CD4-positive, alpha-beta T cell treated with Interleukin-10 for 1 hour (primary cell): ENCODE measurements at places on chromosomes 11 and 22.

DNA sequence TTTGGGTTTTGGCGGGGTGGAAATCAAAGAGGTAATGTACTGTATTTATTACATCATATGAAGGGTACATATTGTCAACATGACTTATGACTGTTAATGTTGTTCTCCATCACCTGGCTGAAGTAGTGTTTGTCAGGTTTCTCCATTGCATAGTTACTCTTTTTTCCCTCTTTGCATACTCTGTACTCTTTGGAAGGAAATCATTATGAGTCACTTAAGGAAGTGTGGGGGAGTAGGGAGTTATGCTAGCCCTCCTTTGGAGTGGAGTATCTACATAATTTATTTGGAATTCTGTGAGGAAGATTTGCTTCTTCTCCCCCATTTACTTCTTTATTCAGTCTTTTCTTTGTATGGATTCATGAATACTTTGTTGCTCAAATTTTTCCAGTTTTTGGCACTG is 3.6 kb upstream of the PGR start:
- DNase-seq, result no peak

- DNase-seq, result no peak
These were observed 41.7 kb upstream of the SMTN start for GRCh38 chr22:31039393-31039792.

- DNase-seq, result no peak
These were observed 89.9 kb upstream of the AMOTL1 start for GRCh38 chr11:94678236-94678635.

DNA sequence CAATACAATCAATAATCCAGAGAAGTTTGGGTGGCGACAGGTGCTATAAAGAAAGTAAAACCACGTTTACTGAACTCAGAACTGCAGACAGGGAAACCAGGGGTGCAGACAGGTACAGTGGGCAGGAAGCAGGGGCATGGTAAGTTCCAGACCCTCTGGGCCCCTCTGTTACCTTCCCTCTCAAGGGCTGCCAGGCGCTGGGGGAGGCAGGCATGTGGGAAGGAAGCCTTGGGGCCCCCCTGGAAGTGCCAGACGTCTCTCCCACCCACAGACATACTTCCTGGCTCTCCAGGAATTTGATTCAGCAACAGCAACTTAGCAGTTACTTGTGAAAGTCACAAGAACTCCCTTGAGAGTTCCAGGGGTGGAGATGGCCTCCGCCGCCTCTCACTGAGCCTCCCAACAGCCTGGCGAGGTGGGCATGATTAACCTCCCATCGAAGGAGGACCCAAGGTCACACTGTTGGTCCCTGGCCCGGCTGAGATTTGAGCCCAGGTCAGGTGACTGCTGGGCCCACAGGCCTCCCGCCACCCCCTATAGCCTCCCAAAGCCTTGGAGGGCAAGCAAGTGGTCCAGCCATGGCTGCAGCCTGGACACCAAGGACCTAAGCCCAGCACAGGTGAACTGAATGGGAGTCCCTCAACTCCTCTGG is 14.1 kb upstream of the TSKU start:
- no peak for DNase-seq

GRCh38 chr22:17098379-17098819 is 13.6 kb downstream of the IL17RA start:
- DNase-seq, result peak; percentile 42

DNA sequence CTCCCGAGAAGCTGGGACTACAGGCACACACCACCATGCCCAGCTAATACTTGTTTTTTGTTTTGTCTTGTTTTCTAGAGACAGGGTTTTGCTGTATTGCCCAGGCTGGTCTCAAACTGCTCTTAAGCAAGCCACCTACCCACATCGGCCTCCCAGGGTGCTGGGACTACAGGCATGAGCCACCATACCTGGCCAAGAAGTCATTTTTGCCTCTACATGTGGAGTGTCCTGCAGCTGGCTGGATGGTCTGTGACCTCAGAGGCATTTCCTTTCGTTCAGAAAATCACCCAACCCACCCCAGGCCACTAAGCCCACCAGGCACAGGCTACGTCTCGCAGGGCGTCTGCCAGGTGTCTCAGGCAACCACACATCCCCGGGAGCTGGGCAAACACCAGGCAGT is 12.8 kb downstream of the SHANK2 start:
- no peak for DNase-seq

- DNase-seq, result no peak
These were observed 65.6 kb downstream of the LDLRAD3 start for GRCh38 chr11:36009473-36009872.

DNA sequence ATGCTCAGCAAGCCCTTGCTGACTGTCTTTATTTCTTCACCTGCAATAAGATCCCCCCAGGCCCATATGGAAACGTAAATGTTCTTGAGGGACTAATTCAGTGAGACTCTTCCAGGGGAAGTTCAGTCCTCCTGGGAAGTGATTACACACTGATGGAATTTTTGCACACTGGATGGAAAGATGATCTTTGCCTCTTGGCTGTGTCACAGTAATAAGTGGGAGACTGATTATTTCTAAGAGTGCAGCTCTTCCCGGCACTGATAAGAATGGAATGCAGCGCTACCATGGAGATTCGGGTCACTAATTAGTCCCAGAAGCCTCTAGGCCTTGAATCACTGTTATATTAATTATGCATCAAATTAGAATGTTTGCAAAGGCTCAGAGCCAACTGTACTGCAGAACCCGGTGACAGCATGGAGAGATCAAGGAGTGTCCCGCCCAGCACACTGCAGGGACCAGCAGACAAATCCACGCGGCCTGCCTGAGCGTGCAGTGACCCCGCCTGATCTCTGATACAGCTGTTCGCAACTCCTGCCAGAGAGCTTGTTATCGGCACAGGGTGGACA is 178.3 kb downstream of the SNX19 start:
- no peak for DNase-seq

GRCh38 chr22:28557184-28557583 is 122.5 kb downstream of the TTC28 start:
- DNase-seq, result no peak

- peak; percentile 30 for DNase-seq
These were observed 816 bp upstream of the PLEKHA7 start for GRCh38 chr11:17014833-17015626.

DNA sequence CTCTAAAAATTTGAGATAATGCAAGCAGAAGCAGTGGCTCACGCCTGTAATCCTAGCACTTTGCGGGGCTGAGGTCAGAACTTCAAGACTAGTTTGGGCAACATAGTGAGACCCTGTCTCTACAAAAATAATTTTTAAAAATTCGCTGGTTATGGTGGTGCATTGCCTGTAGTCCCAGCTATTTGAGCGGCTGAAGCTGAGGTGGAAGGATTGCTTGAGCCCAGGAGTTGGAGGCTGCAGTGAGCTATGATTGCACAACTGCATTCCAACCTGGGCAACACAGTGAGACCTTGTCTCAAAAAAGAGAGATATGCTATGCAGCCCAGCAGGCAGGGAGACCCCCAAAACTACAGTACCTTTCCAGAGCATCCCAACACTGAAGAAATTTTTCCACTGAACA is 2.3 kb downstream of the CTSC start:
- no peak for DNase-seq

DNA sequence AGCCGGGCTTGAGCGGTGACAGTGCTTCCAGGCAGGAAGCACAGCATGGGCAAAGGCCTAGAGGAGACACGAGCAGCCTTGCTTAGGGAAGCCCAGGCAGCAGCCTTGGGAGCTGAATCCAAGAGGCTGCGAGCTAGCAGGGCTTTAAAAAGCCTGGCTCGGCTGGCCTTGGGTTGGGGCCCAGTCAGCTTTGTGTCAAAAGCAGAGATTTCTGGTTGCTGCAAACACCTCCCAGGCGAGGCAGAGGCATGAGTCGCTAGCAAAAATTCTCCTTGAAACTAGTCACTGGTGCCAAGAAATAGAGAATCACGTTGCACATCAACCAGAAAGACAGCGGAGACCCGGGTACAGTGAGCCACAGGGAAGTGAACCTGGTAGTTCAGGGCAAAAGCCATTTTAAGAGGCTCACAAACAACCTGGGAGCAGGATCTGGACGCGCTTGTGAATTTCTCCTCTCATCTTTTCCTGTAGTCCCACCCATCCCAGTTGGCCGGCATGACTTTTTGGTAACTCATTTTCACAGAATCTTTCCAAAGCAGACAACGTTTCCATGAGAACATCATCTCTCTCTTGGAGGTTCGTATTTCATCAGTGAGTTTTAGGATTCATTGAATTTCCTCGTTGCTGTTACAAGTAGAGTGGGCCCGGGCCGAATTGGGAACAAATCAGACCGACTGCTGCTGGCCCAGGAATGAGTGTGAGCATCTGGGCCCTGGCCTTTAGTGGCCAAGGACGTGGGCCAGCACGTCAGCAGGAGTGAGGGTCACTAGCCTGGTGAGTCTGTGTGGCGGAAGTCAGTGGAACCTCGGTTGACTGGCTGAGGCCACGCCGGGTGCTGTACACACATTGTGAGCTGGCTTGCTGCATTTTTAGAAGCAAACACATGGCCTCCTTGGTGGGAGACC is 16.4 kb upstream of the FGF4 start:
- no peak for DNase-seq

DNA sequence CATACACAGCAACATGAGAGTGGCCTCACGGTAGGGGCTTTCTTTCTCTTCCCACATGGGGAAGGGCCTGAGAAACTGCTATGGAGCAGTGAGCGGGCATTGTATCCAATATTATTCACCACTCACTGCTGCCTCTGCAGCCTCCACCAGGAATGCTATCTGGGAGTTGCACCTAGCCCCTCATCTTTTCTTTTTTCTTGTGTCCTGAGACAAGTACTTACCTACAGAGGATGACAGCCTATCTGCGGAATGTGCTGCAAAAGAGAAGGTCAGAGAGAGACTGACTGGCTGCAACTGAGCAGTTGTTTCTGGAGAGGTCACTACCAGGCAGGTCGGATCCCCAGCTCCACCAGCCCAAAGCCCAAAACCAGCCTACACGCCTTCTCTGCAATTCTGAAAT is 52.1 kb upstream of the HTATIP2 start:
- no peak for DNase-seq

DNA sequence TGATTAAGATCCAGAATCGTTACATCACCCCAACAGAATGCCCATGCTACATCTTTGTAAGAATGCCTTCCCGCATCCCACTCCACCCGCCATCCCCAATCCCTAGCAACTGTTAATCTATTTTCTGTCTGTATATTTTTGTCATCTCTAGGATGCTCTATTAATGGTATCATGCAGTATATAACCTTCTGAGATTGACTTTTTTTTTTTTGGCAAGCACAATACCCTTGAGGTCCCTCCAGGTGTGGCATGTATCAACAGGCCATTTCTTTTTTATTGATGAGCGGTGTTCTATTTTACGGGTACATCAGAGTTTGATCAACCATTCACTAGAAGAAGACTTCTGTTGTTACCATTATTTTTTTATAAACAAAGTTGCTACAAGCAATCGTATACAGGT is 30.2 kb upstream of the SCN3B start:
- DNase-seq, result no peak

DNA sequence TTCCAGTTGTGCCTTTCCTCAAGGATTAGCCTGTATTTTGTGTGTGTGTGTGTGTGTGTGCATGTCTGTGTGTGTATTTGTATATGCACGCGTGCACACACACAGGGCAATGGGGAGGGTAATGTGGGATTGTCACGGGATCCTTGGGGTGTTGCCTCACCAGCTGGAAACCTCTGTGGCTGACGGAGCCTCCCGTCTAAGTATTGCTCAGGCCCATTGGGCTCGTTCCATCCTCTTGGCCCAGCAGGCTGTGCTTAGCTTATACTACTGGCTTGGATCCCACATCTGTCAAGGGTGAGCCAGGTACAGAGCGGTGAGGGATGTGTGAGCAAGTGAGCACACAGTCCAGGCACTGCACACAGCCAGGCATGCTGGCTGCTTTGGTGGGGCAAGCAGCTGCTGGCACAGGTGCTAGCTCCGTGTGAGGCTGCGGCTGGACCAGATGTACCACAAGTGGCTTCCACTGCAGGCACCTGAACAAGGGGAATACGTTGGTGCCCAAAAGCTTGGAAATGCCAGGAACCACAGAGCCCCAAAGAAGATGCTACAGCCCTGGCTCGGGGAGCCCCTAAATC is 462.8 kb downstream of the NELL1 start:
- no peak for DNase-seq

DNA sequence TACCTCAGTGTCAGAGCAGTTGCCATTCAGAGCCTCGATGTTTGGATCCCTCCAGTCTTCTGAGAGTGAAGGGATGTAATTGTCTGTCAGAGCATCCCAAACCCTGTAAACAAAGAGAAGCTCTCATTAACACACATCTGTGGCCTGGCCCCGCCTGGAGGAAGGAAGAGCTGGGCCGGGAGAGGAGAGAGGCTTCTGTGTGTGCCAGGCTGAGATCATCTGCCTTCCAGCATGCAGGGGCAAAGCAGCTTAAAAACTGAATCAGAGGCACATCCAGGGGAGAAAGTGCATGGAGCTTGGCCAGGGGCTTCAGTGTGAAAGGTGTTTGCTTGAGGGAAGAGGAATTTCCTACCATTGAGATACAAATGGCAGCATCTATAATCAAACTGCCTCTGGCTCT is 14.5 kb downstream of the FEZ1 start:
- DNase-seq, result no peak

DNA sequence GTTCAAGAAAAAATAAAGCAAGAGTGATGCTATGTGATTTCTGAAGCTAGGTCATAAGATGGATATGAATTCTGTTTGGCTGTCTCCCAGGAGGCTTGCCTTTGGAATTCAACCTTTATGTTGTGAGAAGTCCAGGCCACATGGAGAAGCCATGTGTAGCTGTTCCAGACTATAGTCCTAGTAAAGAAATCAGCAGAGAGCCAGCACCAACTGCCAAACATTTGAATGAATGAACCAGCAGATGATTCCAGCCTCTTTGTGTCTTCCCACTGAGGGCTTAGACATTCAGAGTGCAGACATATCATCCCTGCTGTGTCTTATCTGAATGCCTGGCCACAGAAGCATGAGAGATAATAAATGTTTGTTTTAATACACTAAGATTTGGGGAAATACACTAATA is 1150.6 kb downstream of the DLG2 start:
- no peak for DNase-seq

DNA sequence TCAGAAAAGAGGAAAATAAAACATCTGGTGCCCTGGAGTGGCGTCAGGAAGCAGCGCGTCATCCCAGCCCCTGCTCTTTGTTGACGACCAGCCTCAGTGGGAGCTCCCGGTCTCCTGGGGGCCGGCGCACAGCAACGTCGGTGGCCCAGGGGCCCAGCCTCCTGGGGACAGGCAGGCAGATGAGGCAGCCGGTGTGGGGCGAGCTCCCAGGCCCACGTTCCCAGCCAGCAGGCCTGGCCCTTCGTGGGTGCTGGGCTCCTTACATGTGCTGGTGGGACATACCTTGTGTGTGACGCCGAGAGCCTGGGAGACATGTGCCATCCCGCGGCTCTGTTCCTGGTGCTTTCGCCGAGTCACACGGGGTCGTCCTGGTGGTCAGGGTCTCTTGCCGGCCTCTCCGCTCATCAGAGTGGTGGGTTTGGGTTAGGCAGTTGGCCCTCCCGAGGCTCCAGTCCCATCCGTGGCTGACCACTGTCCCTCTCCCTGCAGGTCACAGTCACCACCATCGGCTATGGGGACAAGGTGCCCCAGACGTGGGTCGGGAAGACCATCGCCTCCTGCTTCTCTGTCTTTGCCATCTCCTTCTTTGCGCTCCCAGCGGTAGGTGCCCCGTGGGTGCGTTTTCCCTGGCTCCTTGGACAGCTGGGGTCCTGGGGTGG is 116.7 kb downstream of the KCNQ1OT1 start:
- DNase-seq, result no peak

GRCh38 chr22:43411040-43411868 is 560 bp upstream of the MPPED1 start:
- no peak for DNase-seq

- DNase-seq, result no peak
These were observed 264.2 kb upstream of the PITPNB start for GRCh38 chr22:28183078-28183860.
